ENCODE measurements at places on chromosomes 4 and X.

GRCh38 chr4:73539386-73539785, 57.8 kb downstream of the AFM start:
- DNase-seq: no peak

DNA sequence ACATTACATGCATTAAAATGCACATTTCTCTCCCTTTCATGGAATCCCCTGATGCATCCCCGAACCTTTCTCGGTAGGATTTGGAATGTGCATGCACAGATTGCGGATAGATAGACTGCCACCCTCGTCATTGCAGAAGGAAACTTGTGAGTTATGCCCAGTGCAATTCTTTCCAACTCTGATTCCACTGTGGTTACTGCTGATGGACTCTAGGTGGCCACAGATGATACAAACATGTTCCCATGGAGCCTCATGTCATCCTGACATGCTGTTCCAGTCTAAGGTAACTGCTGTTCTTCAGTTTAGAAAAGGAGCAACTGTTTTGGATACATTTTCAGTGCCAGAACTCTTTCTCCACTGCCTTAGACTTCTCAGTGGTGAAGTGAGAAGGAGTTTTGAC, 9.1 kb upstream of the VCX3B start:
- DNase-seq: no peak

DNA sequence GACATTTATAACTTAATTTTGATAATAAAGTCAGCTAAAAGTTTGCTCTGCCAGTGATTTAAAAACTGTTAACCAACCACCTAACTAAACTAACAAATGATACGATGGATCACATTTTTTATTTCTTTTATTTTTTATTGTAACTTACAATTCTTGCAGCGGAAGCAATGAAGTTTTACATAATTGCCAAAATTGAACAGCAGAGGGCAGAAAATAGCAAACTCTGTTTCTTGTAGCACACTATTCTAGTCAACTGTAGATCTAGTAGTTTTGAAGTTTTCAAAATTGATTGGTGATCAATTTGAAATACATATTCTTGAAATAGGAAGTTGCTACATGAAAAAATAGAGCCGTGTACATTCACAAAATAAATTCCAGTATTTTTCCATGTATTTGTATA, 2.8 kb upstream of the GRIA2 start:
- no peak for DNase-seq

GRCh38 chr4:153522802-153523094, 56.6 kb downstream of the TMEM131L start:
- DNase-seq: no peak

GRCh38 chr4:73533515-73534422, 52.2 kb downstream of the AFM start:
- DNase-seq: no peak

- no peak for DNase-seq
Measured at GRCh38 chr4:1996866-1997611, 11.7 kb downstream of the NELFA start.

- peak; percentile 76 for DNase-seq
Measured at GRCh38 chr4:81466841-81467671, 4.7 kb downstream of the RASGEF1B start.

DNA sequence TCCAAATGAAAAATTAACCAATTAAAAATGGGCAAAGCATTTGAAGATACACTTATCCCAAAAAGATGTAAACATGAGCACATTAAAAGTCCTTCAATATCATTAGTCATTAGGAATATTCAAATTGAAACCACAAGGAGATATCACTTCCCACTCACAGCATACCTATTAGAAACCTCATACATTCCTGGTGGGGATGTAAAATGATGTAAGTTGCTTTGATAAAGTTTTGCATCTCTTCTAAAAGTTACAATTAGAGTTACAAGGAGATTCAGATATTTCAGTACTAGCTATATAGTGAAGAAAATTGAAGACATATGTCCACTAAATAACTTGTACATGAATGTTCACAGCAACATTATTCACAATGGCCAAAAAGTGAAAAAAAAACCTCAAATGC, 1109.3 kb upstream of the LCORL start:
- DNase-seq: no peak

DNA sequence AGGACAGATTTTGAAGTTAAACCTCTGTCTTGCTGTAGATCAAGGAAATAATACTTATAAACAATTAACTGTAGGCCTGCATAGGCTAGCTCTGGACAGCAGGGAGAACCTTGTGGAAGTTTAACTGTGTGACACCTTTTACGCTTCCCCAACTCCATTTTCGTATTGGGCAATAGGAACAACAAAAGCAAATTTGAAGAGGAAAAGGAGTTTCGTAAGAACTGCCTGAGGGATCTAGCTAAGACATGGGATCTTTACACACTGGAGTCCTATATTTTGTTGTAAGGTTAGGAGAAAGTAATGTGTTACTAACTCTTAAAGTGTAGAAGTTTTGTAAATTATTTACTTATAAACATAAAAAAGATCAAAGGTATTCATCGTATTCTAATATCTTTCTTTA, 324.9 kb upstream of the CASK start:
- DNase-seq: no peak

- DNase-seq: peak; percentile 75
Measured at GRCh38 chr4:136009258-136009832, 1522.9 kb downstream of the PCDH18 start.

GRCh38 chr4:169160825-169161224, 109.9 kb downstream of the SH3RF1 start:
- DNase-seq: no peak

- no peak for DNase-seq
Measured at GRCh38 chrX:155841232-155841631, 39.9 kb upstream of the VAMP7 start.

DNA sequence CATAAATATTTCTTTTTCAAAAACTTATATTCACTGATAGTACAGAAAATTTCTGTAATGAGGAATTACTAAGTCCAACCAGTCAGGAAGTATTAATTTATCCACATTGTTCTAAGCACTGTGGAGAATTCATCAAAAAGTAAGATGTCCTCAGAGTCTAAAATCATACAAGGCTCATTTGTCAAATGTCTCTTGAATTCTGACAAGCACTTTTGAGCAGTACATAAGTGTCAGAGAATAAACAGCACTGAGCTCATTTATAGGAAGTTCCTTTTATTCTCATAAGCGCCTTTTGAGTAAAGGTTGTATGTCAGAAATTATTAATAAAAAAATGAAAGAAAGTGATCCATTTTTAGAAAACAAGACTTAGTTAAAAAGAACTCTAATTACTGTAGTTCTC, 523.2 kb upstream of the EPHA5 start:
- DNase-seq: no peak

DNA sequence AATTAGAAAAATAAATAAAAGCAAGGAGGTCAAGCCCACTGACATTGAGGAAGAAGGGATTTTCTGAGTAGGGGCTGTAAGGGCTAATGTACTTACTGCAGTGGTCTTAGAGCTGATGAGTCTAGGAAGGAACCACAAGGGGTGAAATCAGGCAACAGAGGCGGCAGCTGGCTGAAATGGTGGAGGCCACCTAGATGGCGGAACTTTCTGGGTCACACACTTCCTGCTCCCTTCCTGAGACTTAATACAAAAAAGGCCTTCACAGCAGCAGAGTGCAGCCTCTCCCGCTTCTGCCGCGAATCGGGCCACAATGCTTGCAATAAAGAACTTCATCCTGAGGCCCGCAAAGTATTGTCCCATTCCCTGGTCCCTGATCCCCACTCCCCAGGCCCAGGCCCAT, 15.4 kb downstream of the SNX12 start:
- no peak for DNase-seq

- DNase-seq: no peak
Measured at GRCh38 chrX:8927066-8927635, 106.8 kb downstream of the FAM9B start.

GRCh38 chr4:123632693-123633030, 236.1 kb downstream of the SPRY1 start:
- no peak for DNase-seq

GRCh38 chr4:53116954-53117353, 248.9 kb downstream of the SCFD2 start:
- DNase-seq: peak; percentile 52

DNA sequence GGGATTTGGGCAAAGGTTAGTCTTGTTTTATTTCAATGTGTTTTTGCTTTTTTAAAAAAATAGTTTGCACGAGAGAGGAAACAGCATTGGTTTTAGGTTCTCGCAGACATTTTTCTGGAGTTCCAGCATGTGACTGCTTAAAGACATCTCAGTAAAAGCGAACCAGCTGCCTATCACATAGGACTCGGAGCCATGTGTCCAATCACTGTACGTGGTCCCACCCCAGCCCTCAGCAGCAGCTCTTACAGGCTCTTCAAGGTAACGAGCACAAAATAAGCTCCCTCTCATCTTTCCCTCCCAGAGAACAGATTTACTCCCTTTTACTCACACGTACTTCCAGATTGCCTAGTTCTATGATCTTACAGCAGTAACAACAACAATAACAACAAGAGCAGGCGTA, 68.7 kb downstream of the MCF2 start:
- DNase-seq: no peak

DNA sequence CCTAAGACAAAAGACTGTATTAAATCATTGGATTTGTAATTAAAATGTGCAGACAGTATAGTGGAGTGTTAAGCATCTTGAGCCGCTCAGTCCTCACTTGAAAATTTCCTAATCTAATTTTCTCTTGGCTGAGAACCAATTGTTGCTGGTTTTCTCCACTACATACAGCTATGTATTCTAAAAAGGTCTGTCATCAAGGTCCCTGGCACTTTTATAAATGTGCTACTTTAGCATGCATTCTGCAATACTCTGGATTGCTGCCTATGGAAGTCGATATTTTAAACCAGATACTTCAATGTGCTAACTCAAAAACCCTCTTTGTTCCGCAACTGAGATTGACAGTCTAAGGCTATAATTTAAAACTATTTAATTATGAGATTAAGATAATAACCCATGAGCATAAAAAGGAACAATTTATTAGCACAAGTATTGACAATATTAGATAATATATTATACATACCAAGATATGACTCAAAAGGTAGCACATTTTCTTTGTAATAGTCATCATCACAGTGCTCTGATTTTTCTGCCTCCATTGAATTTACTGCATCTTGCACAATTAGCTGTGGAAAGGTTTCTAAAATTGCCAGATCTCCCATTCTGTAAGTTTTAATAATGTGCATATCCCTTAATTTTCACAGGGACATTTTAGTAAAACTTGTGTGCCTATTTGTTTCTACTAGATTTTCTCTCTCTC, 815.1 kb downstream of the ADGRL3 start:
- DNase-seq: no peak

DNA sequence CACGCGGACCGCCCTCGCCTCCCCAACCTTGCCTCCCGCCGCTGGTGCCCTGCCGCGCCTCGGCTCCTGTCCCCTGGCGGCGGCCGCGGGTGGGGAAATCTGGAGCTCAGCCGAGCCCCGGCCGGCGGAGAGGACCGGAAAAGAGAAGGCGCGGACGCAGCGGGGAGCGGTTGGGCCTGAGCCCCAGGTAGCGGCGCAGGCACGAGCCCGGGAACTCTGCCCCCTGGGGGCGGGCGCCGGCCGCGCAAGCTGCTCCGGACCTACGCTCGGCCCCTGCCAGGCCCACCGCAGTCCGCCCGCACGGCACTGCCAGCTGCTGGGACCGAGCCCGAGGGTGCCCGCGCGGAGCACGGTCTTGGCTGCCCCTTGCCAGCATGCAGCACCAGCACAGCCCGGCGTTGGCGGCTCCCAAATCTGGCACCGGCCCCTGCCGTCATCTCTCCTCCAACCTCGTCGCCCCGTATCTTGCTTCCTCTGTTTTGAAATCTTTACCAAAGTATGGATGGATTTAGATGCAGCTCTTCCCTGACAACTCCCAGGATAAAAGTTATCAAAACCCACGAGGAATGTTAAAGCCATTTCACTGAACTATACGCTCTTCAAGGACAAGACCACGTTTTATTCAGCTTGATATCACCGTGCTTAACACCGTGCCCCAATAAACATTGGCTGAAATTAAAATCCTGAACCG, at the start of gene PRSS12:
PRSS12 (minus strand) TSS at position 161 of the 691 bp plus-strand sequence. CDS start 283 bp downstream, outside the sequence.
- DNase-seq: peak; percentile 94

DNA sequence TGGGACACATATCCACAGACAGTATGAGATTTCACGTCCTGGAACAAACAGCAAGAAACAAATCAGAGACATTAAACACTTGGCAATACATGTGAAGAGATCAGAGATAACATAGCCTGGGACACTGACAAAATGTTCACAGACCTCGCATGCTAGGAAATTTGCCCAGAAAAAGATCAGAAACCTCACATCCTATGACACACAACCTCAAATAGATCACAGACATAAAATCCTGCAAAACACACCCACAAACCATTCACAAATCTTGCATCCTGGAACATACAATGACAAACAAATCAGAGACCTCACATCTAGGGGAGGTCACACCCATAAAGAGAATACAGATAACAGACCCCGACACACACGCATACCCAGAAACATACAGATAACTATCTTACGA, 18.0 kb downstream of the SUV39H1 start:
- no peak for DNase-seq

- no peak for DNase-seq
Measured at GRCh38 chrX:111876646-111877045, 665 bp downstream of the TRPC5OS start.

DNA sequence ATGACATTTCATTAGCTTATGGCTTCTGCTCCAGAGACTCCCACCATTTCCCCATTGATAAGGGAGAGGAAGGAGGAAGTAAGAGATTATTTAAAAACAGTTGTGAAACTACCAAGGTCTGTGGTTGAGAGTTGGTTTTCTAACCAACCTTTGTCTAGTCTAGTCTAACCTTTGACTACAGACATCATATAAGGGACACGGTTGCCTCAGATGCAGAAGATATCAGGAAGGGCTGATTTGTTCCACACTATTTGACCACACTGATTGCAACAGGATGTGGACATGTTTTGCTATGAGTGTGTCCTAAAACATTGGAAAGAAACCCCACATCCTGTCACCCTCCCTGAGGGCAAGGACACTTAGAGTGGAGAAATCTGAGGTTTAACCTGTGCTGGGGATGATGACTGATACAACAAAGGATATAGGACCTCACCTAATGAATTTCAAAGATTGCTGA, 53.0 kb downstream of the COQ2 start:
- no peak for DNase-seq

- DNase-seq: no peak
Measured at GRCh38 chr4:151567056-151567455, 158.1 kb downstream of the FHIP1A start.

GRCh38 chr4:187714957-187715356, 280.6 kb upstream of the ZFP42 start:
- no peak for DNase-seq

- DNase-seq: no peak
Measured at GRCh38 chrX:24979081-24979480, 36.7 kb downstream of the ARX start.
